ENCODE measurements at places on chromosomes 12 and 14.

GRCh38 chr14:95282354-95282985 is 37.2 kb downstream of the CLMN start:
- no peak for DNase-seq

- DNase-seq: no peak
Measured at GRCh38 chr12:25266497-25266896, 15.8 kb upstream of the KRAS start.

GRCh38 chr12:131211340-131211938 is 257.7 kb downstream of the ADGRD1 start:
- DNase-seq: no peak

GRCh38 chr12:21757735-21758134 is 16.8 kb downstream of the KCNJ8 start:
- no peak for DNase-seq

GRCh38 chr12:130955238-130955816 is 1.6 kb downstream of the ADGRD1 start:
- no peak for DNase-seq

GRCh38 chr12:53956251-53956887 is 1.7 kb downstream of the HOXC12 start:
- no peak for DNase-seq

GRCh38 chr12:47549258-47549657 is 156.6 kb downstream of the RPAP3 start:
- no peak for DNase-seq

DNA sequence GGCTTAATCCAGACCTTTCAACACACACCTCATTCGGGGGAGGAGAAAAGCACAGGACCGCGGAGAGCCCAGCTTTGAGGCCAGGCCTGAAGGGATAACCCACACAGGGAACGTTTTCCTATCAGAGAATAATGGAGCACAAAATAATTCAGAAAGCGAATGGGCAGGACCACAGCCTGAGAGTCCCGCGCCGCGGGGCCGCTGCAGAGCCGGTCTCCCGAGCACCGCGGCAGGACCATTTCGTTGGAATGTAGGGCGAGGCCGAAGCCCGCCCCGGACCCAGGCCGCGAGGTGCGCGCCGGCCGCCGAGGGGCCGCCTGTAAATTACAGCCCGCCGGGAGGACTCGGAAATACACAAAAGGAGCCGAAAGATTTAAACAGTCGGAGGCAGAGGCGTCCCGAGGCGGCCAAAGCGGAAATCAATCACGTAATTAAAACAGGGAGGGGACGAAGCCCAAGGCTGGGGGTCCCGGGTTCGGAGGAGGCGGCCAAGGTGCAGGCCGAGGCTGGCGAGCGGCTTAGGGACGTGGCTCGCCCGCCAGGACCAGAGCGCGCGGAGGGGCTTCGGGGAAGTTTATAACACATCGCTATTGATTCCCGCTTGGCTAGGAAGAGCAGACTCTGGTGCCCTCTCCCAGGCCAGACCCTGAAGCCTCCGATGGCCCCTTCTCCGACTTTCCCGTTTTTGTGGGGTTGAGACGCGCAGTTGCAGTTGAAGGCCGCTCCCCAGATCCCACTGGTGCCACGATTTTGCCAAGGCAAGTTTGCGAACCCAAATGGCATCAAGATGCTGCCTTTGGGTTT is 6.3 kb upstream of the HOXC4 start:
- DNase-seq: no peak

DNA sequence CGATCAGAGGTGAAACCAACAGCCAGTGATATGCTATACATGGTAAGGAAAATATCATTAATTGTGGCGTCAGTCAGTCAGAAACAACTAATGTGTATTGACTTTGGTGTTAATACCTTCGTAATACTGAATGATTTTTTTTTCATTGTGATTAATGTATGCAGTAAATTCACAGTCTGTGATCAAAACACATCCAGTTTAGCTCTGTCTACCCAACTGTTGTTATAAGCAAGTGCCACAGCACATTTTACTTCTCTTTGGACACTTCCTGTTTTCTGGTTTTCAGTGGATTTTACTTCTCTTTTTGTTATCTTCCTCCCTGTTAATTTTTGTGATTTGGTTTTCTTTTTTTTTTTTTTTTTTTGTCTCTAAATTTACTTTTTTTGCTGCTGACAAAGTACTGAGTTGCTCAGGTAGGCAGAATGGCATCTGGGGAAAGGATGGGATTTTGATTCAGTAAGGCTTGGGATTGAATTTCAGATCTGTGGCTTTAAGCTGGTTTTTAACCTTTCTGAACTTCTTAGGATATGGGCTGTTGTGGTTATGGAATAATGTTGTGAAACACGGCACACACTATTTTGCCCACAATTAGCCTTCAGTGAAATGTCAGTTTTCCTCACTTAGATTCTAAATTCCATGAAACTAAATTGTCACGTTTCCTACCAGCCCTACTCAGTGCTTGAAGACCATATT is 604 bp downstream of the GLIPR1 start:
- DNase-seq: no peak

- DNase-seq: no peak
Measured at GRCh38 chr12:30286345-30286926, 409.2 kb downstream of the IPO8 start.

GRCh38 chr14:97177635-97178034 is 380.5 kb downstream of the VRK1 start:
- no peak for DNase-seq

DNA sequence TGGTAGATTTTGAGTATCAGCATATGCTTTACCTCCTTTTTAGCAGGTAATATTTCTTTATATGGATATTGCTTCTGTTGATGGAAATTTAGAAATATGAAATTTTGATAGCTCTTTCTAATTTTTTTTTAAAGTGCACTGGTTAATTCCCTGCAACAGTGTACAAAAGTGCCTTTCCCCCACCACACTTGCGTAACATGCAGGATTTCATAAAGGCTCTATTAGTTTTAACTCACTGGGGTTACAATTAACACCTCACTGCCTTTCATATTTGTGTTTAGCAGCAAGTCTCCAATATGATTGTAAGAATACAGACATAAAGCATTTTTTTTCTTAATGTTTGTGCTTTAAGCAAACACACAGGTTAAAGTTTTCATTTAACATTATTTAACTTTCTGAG is 25.6 kb downstream of the MNAT1 start:
- DNase-seq: no peak

DNA sequence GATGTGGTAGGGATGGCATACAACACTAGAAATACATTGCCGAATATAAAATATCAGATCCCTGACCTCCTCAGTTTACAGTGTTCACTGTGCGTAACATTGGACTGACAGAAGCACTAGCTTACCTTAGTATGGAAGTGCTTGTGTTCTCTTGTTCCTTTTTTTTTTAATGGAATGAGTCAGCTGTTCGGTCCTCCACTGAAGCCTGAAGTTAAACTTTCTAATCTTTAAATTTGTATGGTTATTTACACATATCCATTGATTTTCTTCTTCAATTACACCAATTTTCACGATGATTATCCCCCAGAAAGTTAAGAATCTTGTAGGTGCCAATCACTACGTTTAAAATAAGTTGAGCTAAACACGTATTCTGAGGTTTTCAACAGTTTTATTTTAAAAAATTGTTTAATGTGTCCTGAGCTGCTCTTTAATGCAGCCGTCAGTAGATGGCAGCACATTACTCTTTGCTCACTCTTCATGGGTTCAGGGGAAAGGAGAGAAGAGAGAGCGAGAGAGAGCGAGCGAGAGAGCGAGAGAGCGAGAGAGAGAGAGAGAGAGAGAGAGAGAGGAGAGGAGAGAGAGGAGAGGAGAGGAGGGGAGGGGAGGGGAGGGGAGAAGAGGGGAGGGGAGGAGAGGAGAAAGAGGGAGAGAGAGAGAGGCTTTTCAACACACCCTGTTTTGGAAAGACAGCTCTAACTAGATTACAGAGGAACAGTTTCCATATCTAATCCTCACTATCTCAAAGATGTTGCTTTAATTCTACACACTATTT is 134.7 kb upstream of the SCAF11 start:
- peak; percentile 27 for DNase-seq

DNA sequence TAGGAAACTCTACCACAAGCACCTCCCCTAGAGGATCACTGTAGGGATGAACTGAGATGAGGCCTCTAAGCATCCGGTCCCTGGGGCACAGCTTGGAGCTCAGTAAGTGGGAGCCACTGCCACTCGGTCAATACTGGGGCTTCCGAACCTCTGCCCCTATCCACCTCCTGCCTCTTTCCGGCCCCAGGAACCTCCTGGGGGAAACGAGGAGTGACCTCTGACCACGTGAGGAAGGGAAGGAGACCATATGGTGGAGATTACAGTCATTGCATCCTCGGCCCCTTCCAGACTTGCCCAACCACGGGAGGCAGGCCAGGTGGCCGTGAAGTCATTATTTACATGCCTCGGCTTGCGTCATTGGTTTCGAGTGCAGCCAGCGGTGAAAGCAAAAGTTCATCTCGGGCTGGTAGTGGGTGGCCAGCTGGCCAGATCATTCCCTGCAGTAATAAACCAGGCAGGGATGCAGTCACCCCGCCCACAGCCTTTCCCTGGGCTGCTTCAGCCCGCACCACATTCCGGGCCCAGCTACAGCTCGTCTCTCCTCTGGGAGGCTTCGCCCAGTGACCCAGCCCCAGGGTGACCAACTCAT is 65.4 kb downstream of the C14orf132 start:
- DNase-seq: no peak

DNA sequence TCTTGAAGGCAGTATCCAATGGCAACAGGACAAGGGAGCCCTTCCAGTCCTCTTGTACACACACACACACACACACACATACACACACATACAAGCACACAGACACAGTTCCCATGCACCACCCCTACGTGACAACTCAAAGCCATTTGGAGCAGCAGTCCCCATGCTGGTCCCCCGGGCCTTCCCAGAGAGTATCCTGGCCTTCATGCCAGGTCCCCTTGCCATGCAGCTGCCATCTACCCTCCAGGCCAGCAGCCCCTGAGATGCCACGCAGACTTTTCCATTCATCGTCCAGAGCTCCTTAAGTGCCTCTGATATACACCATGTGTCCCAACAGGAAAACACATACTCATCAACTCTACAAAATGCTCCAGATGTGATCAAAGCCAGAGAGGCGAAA is 159.5 kb downstream of the ANO2 start:
- no peak for DNase-seq

GRCh38 chr12:76644950-76645349 is 85.4 kb upstream of the OSBPL8 start:
- DNase-seq: no peak

GRCh38 chr14:66496911-66497310 is 10.7 kb downstream of the CCDC196 start:
- no peak for DNase-seq

DNA sequence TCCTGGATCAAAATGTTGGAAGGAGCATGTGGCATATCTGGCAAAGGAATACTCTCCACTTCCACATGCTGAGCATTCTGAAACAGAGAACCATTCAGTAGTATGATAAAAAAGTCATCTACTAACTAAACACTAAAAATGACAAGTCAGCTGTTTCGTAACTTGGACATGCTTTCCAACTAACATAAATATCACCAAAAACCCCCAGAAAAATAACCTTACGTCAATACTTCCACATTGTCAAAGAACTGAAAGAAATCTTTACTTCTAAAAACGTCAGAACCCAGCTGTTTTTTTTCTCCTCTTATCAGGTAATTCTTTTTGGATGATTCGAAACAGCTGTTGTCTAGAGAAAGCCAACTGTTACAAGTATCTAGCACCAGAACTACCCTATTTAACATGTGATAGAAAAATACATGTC is 8.2 kb downstream of the WBP11 start:
- no peak for DNase-seq

DNA sequence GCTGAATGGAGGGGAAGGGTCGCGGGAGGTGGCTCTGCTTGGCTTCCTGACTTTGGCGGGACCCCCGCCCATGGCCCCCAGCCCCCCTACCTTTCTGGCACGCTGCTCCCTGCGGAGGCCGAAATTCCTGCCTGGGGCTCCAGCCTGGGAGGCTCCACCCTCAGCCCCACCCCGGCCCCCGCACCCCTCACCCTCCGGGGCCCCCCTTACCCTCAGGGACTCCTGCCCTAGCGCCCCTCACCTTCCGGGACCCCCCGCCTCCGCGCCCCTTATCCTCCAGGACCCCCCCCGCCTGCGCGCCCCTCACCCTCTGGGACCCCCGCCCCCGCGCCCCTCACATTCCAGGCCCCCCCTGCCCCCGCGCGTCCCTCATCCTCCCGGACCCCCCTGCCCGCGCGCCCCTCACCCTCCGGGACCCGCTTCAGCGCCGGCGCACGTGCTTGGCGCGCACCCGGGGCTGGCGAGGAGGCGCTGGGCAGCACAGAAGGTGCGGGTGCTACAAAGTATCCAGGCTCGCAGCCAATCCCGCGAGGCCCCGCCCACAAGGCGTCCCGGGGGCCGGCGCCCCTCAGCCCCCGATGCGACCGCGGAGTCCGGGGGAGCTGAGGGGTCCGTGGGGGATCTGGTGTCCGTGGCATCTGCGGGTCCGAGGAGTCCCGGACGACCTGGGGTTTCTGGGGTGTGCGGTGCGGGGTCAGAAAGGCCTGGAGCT is at the start of gene ANHX:
Gene ANHX (minus strand): TSS at position 477 of the 712 bp plus-strand sequence. CDS start 1,521 bp downstream, outside the sequence.
- no peak for DNase-seq

DNA sequence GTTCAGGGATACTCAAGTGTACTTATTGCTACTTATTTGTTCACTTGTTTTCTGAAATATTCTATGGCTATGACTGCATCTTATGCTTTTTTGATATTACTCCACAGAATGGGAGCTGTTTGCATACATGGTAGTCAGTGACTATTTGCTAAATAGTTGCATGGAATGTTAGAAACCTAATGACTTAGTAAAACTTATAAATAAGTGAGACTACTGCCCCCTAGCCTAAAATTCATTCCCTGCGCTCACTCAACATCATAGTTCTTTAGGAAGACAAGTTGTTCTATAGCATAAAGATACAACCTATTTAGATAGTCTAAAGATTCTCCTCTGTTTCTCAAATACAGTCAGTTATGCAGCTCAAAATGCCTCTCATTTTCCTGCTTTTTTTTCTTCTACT is 305.5 kb downstream of the CEP128 start:
- DNase-seq: no peak

DNA sequence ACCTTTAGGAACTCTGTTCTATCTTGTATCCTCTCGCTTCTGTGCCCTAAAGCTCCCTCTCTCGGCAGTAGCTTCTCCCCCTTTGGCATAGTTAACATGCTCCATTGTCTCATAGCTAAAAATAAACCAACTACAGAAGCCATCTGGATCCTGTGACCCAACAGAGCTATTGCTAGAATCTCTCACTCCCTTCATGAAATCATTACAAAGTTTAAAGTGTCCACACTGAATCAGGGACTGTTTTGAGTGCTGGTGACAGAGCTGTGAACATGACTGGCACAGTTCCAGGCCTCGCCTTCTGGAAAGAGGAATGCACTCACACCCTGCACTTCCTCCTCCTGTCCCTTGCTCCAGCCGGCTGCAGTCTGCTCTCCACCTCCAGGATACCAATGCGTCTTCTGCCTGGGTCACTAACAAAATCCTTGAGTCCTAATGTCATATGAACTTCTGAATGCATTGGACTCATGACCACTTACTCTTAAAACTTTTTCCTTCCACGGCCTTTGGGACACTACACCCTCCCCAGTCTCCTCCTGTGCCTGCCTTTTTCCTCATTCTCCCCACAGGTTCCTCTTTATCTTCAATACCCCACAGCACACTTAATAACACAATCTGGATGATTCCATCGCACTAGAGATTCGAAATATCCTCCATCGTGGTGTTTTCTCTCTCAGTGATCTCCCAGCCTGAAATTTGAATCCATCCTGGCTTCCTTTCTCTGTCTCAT is 13.2 kb downstream of the PLBD1 start:
- no peak for DNase-seq
